ENCODE measurements at places on chromosomes 3 and 15.

DNA sequence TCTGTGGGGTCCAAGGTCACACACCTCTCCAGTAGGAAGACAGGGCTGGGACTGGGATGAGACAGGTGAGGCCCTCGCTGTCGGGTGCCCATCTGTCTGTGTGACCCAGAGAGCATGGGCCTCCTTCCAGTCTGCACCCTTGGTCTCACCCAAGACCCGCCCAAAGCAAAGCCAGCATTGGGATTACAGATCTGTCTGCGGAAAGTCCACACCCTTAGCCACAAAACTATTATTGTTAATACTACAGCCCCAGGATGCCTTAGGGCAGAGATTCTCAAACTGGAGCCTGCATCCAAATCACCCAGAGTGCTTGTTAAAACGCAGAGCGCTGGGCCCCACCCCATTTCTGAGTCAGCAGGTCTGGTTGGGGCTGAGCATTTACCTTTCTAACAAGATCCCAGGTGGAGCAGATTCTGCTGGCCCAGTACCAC is 58.5 kb upstream of the ZNF148 start:
- no peak for DNase-seq

- no peak for DNase-seq
Measured at GRCh38 chr3:81382470-81382869, 379.0 kb downstream of the GBE1 start.

- no peak for DNase-seq
Measured at GRCh38 chr3:57018246-57018645, 42.2 kb upstream of the SPATA12 start.

- no peak for DNase-seq
Measured at GRCh38 chr3:30455840-30456239, 150.6 kb upstream of the TGFBR2 start.

GRCh38 chr3:171827836-171828458 is 15.2 kb upstream of the TMEM212 start:
- DNase-seq, result no peak

DNA sequence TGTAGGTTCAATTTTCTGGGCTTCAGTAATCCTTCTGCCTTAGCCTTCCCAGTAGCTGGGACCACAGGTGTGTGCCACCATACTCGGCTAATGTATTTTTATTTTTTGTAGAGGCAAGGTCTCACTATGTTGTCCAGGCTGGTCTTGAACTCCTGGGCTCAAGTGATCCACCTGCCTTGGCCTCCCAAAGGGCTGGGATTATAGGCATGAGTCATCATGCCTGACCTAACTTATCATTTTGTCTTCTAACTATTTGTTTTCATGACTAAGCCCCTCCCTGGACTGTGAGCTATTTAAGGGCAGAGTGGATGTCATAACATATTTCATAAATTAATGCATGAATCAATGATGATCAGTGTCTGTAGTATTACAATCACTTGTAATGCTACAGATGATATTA is 56.1 kb upstream of the PIAS1 start:
- no peak for DNase-seq

GRCh38 chr3:130516645-130517512 is at the start of gene COL6A6:
COL6A6 (plus strand) TSS chr3:130517177; CDS start chr3:130560365, 43,188 bp downstream.
- no peak for DNase-seq

- DNase-seq, result no peak
Measured at GRCh38 chr3:194138732-194139070, 2.8 kb downstream of the HES1 start.

GRCh38 chr15:43184407-43185124 is 637 bp upstream of the CCNDBP1 start:
- DNase-seq, result no peak

DNA sequence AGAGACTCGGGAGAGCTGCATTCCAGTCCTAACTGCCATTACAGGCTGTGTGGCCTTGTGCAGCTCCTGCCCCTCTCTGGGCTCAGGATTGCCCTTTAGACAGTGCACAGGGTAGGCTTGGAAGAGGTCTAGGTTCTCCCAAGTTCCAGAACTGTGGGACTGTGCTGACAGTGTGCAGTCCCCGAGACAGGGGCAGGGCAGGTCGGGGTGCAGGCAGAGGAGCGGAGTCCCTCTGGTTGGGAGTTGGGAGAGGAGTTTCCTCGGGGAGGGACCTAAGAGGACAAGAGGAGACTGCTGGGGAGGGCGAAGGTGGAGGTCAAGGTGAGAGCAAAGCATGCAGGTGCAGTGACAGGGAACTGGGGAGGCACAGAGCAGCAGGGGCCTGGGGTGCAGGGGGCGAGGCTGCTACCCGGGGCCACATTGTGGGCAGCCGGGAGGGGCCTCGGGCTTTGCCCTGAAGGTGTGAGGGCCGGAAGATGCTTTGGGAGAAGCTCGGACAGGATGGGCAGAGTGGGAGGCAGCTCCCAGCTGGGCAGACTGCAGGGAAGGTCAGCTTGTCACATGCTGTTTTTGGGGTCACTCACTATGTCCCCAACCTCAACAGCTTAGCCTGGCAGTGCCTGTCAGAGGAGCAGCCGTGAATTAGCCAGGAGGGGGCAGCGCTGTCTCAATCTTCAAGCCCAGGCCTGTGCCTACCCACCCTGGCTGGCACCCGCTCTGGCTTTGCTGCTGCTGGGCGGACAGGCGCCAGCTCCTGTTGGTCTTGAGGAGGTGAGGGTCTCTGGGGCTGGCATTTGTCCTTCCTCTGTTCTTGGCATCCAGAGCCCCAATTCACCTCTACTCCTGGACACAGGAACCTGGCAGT is 15.4 kb upstream of the CSPG4 start:
- no peak for DNase-seq

DNA sequence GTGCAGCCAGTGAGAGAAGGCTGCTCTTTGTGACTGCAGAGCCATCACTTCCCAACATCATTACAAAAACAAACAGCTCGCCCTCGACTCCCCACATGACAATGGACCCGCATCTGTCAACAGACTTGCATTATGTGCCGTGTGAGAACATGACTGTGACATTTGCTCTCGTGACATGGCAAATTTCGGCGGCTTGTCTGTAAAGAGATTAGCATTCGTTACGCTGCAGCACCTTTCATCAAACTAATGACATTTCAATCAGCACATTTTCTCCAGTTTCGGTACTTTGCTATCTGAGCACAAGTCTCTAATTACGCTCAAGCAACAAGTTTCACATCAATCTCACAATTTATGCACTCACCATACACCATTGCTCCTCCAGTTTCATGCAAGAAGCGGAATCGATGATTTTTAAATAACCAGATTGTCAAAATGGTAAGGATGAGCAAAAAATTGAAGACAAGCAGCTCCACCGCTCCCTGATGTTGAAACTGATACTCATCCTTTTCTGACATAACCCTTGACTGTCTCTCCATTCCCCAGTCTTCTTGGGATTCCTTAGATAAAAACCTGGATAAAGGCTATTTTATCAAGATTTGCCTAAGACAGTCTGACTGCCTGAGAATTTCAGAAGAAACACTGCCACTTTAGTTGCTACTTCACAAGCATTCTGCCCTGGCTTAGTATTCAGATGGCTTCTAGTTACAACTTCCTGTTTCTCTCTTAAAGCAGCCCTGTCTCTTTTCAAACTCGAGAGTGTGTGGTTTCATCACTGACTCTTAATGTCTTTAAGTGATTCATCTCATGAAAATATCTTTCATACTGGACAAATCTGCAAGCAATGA is at the start of gene SLC9A9:
Gene SLC9A9, minus strand, starts transcription at position 682 of the 845 bp plus-strand sequence. Its CDS starts 146 bp downstream, at position 536.
- peak; percentile 47 for DNase-seq

GRCh38 chr3:159266779-159267178 is 464.9 kb downstream of the MFSD1 start:
- no peak for DNase-seq

DNA sequence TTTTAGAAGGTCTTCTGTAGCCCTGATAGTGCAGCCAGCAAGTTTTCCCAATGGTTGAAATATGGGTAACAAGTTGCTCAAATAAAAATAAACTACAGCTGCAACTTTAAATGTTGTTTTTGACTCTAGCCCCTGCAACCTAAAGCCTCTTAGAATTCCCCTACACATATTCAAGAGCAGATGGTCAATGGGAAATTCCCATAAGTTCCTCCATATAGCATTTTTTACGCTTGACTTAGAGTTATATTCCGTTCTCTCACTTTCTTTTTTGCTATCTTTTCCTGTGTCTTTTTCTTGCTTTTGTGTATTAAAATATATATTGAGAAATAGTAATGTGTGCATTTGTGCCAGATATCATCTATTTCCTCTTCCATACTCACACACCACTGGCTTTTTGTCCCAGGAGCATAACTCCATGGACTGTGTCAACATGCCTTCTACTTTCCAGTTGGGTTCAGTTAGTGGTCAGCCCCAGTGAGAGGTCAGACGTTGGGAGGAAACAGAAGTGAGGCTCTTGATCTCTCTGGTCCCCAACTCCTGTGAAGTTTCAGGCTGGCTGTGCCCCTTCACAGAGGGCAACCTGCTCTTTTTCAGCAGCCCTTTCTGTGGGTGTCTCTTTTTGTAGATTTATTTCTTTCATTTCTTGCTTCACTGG is 63.3 kb upstream of the TP63 start:
- DNase-seq, result no peak

DNA sequence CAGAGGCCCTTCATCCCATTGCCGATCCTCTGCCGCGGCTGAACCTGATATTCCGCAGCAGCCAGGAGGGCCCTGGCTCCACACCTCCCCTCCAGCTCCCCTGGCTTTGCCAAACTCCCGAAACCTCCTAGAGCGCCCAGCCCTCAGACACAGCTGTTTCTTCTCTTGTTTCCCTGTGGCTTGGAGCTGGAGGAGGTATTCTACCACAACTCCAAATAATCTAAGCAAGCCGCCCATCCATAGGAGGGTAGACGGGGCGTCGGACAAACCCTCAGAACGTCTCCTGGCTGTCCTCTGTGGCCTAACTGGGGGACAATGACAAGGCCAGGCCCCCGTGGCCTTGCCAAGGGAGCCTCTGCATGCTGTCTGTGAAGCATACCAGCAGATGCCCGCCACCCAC is 10.4 kb downstream of the PLA2G4D start:
- DNase-seq, result no peak

- no peak for DNase-seq
Measured at GRCh38 chr15:67740405-67740804, 84.9 kb upstream of the SKOR1 start.

- no peak for DNase-seq
Measured at GRCh38 chr3:13768453-13768852, 111.4 kb downstream of the WNT7A start.

DNA sequence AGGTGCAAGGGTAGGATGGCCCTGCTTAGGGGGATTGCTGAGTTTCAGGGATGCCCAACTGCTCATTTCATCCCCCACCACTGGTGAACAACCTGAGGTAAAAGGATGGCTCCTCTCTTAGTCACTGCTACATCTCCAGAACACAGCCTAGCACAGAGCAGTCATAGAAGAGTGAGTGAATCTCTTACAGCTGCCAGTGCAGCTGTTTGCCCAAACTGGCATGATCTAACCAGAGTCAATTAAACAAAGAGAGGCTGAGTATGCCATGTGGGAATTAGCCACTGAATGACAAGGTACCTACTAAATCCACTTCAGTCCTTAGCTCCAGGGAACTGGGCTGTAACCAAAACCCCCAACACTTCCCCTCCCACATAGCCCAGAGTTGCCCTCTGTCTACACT is 6.8 kb upstream of the NCKIPSD start:
- no peak for DNase-seq

DNA sequence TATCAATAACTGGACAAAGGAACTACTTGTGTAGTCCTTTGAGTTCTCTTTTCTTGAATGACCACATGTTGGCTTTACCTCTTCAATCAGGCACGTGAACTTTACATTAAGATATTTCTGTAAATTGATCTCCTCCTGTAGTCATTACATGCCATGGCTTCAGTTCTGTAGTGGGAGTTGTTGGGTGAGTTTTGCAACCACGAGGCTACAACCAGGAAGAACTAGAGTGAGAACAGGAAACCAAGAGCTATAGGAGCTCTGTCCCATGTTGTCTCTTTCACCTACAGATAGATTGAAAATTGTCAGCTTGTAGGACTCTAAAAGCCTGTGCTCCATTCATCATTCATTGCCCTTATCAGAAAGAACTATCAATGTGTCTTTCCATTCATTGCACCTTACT is 2.0 kb downstream of the RSRC1 start:
- no peak for DNase-seq
